ENCODE measurements at places on chromosomes 2 and 18.

DNA sequence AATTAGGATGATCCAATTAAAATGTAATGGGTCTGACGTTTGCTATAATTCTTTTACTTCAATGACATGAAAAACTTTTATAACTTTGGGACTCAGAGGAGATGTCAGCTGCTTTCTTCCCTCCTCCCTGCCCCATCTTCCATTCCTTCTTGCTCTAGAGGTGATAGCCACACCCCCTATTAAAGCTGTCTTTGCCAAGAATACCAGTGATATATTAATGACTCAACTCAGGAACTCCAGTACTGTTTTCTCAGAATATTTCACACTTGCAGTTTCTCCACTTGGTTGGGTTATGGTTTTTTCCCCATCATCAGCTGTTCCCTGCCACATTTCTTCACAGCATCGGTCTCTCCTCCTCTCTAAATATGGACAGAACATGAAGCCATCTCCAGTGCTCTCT lies 184.0 kb downstream of the KCNE4 start:
- no peak for DNase-seq

DNA sequence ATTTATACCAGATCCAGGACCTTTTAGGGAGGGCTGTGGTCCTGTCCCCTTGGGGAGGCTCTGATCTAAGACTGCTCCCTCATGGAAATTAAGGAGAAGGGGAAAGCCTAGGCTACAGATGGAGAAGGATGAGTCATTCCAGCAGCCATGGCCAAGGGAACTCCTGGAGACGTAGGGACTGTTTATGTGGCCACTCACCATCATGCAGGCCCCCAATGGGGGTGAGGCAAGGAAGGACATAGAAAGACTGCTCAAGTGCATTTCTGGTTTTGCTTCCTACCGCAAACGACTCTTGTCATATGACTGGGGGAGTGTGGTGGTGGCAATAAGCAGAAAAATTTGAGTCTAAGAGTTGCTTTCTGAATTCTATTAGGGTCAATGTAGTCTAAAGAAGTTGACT lies 54.0 kb upstream of the CYP1B1 start:
- no peak for DNase-seq

DNA sequence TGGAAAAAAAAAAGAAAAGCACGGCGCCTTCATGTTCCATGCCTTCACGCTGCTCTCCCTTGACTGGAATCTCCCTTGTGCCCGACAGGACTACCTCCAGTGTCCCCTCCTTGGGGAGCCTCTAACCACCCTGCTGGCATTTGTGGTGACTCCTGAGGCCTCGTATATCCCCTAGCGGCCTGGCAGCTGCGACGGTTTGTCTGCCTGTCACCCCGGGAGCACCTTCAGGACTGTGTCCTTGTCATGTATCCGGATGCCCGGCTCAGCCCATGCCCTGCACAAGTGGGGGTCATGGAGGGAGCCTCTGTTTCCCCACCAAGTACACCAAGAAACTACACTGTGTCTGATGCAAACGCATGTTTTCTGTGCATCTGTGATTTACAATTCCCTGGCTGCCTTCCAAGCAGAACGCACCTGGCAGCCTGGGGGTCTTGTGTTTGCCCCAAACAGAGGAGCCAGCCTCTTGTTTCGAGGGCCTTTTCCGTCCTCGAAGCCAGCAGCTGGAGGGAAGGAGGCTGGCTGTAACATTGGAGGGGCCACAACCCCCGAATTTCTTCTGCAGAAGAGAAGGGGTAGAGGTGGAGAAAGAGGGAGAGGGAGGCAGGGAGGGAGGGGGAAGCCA lies 18.9 kb downstream of the TWIST2 start:
- no peak for DNase-seq

- DNase-seq, result no peak
These were observed 273.1 kb upstream of the FANCL start for GRCh38 chr2:58514252-58514651.

DNA sequence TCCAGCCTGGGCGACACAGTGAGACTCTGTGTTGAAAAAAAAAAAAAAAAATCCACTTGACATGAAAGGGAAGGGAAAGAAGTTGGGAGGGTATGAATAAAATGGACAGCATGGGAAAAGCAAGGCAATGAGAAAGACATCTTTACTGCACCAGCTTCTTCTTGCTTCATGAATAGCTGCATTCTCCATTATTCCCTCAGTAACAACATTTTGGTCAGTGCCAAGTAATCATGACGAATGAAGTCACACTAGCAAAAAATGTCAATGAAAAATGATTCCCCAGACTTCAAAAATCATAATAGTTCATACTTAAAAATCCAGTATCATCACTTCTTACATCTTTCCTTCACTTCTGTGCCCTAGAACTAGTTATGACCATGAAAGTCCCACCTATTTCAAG lies 30.4 kb downstream of the ADAM17 start:
- no peak for DNase-seq

DNA sequence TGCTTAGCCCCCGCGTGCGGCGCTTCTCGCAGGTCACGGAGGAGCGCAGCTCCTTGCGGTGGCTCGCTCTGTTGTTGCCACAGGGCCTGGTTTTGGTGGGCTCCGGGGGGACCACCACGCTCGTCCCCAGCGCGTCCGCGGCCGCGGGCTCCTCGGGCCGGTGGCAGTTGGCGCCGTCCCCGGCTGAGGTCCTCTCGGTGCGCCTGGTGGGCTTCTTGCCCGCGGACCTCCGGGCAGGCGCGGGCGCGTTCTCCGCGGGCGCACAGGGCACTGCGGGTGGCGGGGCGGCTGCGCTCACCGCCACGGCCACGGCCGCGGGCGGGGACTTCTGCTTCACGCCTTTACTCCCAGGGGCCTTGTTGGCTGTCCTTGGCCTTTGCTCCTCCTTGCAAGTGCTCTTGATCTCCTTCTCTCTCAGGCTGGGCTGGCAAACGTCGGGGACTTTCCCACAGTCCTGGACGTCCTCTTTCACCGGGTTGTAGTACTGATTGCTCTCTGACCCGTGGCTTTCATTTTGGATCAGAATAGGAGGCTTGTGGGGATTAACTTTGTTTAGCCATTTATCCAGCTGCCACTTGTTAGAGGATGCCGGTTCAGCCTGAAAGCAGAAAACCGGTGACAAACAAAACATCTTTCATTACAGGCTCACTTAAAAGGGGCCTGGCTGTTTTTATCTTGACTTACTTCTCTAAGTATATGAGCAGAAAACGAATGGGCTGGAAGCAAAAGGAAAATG lies 104.0 kb upstream of the REV1 start:
- no peak for DNase-seq

DNA sequence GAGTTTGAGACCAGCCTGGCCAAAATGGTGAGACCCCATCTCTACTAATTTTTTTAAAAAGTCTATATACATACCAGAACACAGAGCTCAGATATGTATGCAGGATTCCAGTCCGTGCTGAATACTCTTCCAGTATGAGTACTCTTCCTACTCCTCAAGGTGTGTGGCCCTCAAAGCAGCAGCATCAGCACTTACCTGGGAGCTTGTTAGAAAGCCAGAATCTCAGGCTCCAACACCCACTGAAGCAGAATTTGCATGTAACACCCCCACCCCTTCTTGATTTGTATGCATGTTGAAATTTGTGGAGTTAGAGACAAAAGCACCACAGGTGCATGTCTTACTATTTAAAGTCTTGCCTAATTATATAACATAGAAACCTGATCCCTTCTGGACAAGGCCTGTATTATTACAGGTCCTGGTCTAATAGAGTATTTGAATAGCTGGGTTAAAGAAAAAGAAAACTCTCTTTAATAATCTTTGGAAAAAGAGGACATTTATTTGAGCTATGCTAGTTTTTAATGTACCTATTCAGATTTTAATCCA lies 50.3 kb upstream of the NFE2L2 start:
- no peak for DNase-seq

DNA sequence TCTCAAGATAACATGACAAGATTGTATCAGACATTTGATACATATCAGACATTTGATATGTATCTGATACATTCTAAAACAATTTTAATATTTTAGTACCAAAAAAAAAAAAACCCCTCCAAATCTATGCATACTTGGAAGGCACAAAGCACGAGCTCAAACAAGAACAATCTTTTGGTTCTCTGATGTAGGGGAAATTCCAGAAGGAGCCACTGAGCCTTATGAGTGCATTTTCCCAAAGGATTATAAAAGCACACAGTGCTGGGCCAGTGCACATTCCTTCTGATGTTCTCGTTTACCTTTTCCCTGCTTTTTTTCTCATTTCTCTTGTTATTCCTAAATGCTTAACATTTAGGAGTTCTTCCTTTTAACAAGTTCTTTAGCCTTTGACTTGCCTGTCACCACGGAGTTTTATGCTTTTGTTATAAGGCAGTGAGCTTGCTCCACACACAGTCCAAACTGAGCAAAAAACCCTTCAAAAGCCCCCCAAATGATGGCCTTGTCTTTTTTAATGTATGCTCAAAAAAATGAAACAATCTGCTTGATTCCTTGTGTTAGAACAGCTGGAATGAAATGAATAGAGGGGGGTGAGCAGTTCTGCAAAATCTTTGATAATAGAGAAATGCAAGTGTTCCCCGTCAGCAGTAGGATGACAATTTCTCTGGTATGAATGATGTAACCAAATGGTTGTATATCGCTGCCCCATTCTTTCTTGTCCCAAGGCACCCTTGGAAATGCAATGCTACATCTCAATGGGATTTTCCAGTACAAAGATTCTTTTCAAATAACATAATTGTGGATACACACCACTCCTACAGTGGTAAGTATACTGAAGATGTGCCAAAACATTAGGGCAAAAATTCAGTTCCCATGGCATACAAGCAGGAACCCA lies 597.2 kb upstream of the ZEB2 start:
- no peak for DNase-seq

GRCh38 chr2:239153806-239154591 lies 246.8 kb downstream of the HDAC4 start:
- DNase-seq, result no peak

GRCh38 chr18:55577812-55578539 lies 10.0 kb downstream of the TCF4 start:
- DNase-seq, result peak; percentile 45

DNA sequence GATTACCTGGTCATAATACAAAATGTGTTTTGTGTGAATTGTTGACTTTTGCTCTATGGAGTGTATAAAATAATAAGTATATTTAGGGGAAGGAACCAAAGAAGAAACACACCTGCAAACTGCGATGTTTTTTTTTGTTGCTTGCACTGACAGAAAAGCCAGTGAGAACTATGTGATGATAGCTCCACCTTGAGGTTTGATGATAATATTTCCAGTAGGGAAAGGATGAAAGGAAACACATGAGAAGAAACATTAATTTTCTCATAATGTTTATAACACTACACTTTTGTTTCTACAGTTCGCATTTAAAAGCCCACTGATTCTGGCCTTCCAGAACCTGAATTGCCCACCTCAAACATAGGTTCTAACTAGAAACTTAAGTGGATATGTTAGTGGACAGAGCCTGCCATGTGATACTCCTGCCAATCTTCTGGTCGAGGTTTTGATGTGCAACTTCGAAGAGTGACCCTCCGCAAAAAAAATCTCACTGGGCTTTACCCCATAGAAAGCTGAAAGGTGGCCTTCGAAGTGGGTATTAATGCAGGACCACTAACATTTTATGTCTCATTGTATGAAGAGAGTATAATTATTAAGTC lies 476.4 kb upstream of the SPHKAP start:
- peak; percentile 13 for DNase-seq

GRCh38 chr18:58805467-58806187 lies 59.0 kb upstream of the ZNF532 start:
- no peak for DNase-seq

DNA sequence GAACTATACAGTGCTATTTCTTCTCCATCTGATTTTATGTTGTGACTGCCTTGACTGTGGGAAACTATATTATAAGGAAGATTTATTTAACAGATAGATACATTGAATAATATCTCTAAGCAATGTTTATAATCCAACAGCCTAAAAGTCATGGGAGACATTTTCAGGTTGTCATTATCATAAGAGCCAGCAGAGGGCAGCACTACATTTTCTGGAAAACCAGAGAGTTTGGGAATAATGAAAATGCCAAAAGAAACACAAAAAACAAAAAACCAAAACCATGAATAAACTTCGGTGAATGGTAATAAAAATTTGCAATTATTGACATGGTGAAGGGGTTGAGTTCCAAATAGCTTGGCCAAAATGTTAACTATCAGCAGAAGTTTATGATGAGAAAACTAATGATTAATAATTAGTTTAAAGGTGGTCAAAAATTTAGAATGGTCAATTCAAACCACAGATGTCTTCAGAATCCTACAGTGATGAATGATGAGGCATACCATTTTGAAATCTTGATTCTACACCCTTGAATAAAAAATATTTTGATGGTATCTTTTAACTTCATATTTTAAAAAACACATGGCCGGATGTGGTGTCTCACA lies 4.7 kb downstream of the EEF1B2 start:
- DNase-seq, result peak; percentile 64

DNA sequence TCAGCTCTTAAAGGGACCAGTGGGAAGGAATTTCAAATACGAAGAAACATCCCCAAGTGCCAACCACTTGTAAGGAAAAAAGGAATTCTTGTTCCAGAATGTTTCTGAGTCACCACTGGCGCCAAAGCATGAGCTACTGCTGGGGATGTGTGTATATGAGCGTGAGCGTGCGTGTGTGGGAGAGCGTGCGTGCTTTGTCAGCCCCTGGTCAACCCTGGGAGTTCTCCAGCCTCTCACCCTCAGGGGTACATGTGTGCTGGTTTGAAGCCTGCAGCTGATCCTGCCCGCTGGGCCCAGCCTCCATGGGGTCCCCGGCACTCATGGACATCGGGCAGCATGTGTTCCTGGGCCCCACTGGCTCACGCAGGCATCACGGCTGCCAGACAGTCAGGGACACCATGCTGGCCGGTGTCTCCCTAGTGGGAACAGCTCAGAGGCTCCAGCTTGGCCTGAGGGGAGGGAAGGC lies 17.1 kb downstream of the HS6ST1 start:
- DNase-seq, result no peak

DNA sequence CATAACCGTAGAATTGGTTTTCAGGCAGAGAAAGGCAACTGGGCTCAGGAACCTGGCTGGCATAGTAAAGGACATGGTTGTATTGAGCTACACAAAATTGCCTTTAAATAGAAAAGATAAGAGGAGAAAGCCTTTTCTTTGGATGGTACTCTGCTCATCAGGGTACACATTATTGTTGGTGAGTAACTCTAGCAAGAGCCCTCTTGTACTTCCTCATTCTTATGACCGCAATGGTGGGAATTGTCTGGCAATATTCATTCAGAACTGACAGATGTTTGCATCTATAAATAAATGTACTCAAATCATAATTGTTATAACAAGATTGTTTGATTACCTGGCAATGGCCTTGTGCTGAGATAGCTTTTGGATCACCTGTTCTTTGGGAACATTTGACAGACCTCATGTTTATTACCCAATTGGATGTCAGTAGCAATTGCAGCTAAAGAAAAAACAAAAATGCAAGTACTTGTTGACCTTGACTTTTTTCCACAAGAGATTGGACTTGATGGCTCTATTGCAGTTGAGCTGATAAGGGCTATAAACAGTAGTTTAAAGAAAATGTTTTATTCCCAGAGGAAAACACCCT lies 43.9 kb downstream of the MEIS1 start:
- DNase-seq, result peak; percentile 57

- no peak for DNase-seq
These were observed 89.5 kb downstream of the SLC4A10 start for GRCh38 chr2:161713706-161714105.

GRCh38 chr18:57627488-57627887 lies 5.9 kb upstream of the NARS1 start:
- no peak for DNase-seq

- DNase-seq, result no peak
These were observed 427.8 kb downstream of the NR4A2 start for GRCh38 chr2:155904720-155905119.

- DNase-seq, result no peak
These were observed 193.2 kb upstream of the PXDN start for GRCh38 chr2:1937480-1937879.
